ENCODE measurements at places on chromosomes 16 and 17. TPM values are rescaled to one million over a fixed set of nuclear protein-coding genes. Genes with fewer than 3 reads are reported as not detected.

DNA sequence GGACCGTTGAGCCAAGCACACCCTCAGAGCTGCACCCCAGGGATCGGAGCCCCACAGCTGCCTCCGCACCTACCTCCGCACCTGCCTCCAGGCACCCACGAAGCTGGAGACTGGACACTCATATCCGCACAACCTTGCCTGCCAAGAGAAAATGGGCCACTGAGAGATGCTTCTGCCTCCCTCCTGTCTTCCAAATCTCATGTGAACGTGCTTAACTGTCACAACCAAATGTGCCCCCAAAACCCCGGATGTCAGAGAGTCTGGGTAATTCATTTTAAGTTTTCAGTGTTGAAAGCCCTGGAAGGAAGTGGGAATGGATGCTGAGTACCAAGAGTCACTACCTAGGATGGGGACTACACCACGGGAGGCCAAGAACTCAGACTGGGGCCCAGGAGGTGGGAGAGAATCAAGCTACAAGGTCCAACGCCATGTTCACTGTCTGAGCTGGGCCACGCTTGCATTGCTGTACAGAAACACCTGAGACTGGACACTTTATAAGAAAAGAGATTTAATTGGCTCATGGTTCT, 49.5 kb upstream of the MEAK7 start:
- no peak for DNase-seq

The BAIAP3 gene
- total RNA-seq, result 0.83 TPM

DNA sequence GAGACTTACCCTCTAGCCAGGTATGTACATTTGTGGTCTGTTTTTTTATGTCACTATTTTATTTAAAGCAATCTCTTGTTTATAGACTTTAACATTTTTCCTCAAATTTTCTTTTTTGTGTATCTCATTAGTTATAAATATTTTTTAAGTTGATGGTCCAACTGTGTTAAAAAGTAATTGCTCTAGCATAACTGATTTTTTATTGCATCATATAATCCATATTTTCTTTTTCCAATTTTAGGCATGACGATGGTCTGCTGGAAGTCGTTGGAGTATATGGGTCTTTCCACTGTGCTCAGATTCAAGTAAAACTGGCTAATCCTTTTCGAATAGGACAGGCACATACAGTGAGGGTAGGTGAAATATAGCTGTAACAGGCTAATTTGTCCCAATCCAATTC, 27.9 kb downstream of the DGKE start:
- DNase-seq, result no peak

GRCh38 chr17:38397227-38397626, 31.0 kb upstream of the ARHGAP23 start:
- no peak for DNase-seq

- DNase-seq, result no peak
These were observed 23.5 kb downstream of the SMTNL2 start for GRCh38 chr17:4607773-4608187.

- no peak for DNase-seq
These were observed 31.9 kb downstream of the UBE2O start for GRCh38 chr17:76421044-76421407.

DNA sequence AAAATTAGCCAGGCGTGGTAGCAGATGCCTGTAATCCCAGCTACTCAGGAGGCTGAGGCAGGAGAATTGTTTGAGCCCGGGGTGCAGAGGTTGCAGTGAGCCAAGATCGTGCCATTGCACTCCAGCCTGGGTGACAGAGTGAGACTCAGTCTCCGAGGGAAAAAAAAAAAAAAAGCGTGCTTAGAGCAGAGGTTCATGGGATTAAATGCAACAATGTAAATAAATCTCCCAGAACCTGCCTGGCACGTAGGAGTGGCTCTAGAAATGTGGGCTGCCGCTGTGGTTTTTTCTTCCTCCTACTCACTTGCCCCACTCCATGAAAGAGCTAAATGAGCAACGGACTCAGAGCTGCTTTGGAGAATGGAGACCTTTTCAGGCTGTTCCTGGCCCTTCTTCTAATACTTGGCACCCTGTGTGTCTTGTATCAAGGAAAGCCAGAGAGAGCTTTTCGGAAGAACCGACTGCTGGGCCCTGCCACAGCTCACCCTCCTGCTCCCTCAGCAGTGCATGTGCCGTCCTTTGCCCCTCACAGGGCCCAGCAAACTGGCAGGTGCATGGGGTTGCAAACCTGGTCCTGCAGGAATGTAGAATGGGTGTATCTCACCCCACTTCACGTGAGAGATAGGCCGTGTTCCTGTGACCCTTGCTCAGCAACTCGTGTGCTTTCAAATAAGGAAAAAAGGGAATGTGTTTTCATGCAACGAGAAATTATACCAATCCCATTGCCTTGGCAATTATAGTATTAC, 52.0 kb downstream of the LDHD start:
- DNase-seq, result peak; percentile 31

DNA sequence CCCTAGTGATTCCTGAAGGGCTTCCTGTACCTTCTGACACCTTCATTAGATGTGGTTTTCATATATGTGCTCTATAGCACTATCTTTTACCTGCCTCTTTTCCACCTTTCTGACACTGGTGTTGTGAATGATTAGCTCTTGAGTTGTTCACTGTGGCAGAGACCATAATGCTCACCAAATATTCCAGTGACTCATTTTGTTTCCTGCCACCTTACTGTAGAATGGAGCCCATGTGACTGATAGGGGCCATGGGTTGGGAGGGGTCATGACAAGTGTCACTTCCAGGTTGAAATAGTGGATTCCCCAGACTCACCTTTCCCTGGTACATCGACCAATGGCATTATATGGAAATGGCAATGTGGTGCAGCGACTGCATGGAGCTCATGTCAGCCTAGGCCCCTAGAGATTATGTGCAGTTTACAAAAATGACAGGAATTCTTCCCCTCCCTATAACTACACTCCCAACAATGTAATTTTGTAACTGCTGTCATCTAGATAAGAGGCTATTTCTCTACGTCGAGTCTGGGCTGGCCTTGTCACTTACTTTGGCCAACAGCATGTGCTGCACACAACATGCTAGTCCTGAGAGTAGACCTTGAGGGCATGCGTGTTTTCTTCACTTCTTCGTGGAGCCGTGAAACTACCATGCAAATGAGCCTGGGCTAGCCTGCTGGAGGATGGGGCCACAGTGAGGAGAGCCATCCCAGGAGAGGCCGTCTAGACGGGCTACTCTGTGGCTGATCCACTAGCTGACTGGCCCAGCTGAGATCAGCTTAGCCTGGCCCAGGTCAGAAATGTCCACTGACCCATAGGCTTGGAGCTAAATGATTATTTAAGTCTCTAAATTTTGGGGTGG, 409.5 kb downstream of the CA10 start:
- no peak for DNase-seq

DNA sequence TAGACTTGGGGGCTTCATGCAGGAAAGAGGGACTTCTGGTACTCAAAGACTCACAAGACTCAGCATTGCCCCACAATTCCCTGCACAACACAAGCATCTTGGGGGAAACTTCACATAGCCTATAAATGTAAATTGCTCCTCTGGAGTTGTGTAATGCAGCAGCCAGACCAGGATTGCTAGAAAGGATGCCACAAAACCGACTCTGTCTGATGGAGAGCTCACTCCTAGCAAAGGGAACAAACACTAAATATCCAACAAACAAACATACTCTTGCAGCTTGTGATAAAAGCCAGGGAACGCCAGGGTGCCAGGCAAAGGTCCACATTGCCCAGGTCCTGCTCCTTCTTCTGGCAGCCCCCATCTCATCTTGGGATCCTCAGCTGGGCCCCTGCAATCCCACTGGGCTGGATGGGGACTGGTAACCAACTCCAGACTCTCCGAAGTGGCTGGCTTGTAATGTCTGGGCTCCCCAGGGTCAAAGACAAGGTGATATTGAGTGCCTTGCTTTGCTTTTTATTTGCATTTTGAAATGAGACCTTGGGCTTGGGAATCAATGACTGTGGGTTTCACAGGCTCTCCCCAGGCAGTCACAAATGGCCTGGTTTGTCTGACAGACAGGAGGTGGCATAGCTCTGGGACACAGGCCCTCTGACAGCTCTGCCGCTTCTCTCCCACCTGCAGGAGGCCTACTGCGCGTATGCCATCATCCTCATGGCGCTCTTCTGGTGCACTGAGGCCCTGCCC, 15.3 kb downstream of the SLC13A2 start:
- no peak for DNase-seq

DNA sequence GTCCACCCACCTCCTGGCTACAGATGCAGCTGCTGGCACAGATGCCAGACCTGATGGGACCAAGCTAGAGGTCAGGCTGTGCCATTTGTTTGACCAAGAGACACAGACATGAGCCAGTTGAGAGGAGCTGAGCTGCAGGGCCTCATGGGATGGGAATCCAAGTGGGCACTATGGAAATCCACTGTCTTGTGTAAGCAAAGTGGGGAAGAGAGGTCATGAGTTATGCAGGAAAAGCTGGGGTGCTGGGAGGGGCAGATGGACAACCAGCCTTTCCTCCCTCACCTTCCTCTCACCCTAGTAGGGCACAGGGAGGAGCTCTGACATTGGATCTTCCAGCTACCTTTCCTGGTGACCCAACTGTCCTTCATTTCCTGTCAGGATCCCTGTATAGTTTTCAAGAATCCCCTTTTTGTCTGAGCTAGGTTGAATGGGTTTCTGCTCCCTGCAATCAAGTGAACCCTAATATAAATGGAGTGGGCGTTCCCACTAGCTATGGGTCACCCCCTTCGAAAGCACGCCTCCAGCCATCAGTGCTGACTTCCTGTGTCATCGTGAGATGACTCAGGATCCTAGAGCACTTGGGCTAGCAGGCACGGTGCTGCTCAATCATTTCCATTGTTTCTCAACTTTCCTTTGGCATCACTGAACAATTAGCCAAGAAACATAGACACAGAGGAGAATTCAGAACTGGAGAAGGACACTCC, 13.6 kb downstream of the ATPAF2 start:
- DNase-seq, result peak; percentile 18

GRCh38 chr16:14628806-14629611, 1.1 kb downstream of the PARN start:
- DNase-seq, result no peak

DNA sequence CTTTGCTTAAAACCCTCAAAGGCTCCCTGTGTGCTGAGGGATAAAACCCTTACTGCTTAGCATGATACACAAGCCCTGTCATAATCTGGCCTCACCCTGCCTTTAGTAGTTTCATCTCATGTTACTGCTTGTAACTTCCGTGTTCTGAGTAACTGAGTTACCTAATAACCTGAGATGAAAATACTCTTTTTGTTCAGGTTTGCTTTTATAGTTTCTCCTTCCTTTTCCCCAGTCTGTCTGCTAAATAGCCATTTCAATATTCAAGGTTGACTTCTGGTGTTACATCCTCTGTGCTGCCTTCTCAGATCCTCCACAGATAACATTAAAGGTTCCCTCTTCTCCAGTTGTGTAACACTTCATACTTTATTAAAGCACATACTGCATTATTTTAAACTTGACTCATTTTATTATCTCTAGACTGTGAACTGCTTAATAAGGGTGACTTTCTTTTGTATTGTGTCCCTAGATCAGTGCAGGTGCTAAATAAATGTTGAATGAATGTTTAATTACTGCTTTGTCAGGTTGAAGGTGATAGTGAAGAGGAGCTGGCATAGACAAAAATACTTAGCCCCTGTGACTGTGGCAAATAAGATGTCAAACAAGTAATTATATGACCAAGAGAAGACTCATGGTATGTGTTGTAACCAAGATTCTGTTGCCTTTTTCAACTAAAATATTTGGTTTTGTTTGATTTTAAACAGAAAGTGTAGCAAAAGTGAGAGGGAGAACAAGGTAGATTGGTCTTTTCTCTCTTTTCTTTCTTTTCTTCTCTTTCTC, 47.8 kb downstream of the NFAT5 start:
- DNase-seq, result no peak

DNA sequence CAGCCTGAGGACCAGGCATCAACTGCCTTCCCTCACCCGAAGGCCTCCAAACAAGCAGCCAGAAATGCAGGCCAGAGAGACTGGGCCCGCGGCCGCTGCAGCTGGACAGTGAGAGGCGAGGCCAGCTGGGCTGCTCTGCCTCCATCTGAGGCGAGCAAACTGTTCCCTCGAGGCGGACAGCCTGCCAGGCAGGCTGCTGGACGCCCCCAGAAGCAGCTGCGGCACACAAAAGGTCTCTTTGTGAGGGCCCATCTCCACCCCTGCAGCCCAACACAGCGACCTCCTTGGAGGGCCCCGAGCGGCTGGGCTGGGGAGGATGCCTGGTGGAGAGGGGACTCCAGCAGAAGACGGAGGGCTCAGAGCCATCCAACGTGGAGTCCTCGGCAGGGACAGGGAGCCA, 4.7 kb downstream of the CORO7 start:
- DNase-seq, result no peak

- no peak for DNase-seq
These were observed 72.3 kb upstream of the LHX1 start for GRCh38 chr17:36864827-36865430.

- DNase-seq, result no peak
These were observed 115.3 kb upstream of the NOL11 start for GRCh38 chr17:67602444-67602843.

DNA sequence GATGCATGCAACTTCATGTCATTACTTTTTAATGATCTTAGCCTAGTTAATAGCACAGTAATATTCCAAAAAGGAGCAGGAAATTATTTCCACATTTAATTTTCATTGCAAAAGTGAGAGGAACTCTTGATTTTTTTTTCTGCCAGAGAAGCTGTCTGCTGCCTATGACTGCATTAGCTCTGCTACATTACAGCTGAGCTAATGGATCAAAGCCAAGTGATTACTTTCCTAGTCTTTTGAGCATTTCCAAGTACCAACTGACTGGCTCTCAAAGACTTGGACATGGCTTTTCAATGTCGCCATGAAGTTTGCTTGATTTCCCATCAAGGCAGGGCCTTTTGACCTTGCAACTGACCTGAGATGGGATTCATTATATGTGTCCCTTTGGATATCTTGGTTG, 356.6 kb upstream of the XYLT1 start:
- no peak for DNase-seq

GRCh38 chr17:46984341-46984740, 5.3 kb upstream of the RPRML start:
- no peak for DNase-seq

- DNase-seq, result peak; percentile 15
These were observed 432.7 kb upstream of the ASIC2 start for GRCh38 chr17:33725675-33726271.

- no peak for DNase-seq
These were observed 19.6 kb downstream of the MAP2K3 start for GRCh38 chr17:21304091-21304490.

GRCh38 chr16:66651965-66652364, 44.6 kb downstream of the CMTM4 start:
- no peak for DNase-seq

Measured in activated CD4-positive, alpha-beta T cell treated with anti-CD3 and anti-CD28 coated beads, Interleukin-2, amount 10 ng/mL, durations not matched to agents 7 days and 5 days (primary cell).